H9 (cell line): ENCODE measurements at places on chromosomes 13 and 19.

DNA sequence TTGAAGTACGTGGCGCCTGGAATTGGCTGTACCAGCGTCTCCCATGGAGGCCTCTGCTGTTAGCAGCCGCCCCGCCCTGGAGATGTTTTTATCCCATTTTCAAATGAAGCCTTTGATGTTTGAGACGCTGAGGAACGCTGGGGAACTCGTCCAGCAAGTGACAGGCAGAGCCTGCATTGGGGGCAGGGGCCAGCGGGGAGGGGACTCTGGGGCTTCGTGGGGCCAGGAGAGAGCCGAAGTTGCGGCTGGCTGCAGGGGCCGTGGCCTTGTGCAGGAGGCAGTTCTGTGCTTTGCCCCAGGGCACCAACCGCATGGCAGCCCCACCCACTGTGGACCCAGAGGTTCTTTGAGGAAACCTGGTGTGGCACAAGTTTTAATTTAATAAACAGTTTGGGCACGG, 13.5 kb downstream of the SPPL2B start:
- DNase-seq: no peak

GRCh38 chr13:62158520-62158919, 742.9 kb upstream of the PCDH20 start:
- no peak for DNase-seq

- no peak for DNase-seq
These were observed 4.3 kb downstream of the ZGLP1 start for GRCh38 chr19:10305139-10305806.

DNA sequence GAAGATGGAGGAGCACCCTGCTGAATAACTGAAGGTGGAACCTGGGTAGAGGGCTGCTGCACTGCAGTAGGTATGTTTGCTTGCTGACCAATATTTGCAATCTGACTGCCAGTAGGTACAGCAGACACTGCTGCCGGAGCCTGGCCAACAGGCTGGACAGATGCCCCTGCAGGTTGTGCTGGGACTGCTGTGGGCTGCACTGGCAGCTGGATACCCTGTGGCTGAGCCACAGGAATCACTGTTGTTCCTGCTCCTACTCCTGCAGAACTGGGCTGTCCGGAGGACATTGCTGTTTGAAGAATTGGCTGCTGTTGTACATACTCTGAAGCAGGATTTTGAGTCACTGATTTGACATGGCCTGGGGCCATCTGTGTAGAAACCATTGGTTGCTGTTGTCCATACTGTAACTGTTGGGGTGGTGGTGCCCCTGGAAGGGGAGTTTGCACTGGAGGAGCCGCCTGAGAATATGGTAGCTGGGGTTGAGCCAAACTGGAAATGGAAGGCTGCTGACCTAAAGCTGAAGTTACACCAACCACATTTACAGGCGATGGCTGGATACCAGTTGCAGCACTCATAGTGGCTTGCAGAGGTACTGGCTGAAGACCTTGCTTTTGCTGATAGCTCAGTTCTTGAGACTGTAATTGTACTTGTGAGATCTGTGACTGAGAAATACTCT, 2.2 kb downstream of the TSC22D1 start:
- DNase-seq: peak; percentile 55

- DNase-seq: no peak
These were observed 76.7 kb downstream of the RASA3 start for GRCh38 chr13:114055766-114056165.

DNA sequence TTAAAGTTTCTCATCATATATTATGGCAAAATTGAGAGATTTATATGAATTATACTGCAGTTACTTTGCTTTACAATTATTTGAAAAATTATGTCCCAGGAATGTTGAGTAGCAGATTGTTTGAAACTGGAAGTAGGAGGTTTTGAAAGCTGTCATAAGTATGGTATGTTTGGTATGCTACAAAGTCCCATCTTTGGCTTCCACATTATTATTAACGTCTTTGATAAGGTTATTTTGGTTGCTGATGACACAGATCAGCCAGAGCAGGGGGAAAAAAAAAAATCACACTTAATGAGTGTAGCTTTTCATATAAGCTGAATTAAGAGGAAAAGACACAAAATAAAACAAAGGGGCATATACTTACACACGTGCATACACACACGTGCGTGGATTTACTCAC, 130.1 kb downstream of the SLITRK1 start:
- DNase-seq: no peak

DNA sequence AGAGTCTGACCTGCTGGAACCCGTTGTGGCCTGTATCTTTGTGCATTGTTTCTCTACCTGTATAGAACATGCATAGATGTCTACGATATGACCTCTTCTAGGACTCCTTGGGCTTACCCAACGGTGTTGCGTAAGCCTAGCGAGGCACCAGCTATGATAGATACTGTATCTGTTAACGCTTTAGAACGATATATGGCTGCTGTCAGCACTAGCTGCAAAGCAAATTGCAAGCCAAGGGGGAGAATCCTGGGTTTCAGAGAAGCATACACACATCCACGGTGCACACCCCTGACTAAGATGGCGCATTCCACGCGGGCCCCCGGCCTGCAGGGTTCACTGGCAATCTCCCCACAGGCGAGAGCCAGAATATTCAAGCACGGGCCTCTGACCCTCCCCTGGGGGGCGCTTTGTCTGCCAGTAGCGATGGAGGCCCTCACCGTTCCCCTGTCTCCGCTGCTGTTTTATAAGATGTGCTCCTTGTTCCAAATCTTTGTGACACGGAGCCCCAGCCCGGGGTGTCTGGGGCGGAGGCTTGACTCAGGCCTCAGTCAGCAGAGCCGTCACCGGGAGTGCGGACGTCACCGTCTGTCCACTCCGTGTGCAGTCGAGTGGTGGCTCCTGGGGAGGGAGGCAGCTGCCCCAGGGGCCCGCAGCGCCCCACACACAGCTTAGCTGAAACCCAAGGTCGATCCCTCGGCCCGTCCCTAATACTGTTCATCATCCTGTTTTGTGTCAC, 12.9 kb upstream of the RPS15 start:
- no peak for DNase-seq

- DNase-seq: no peak
These were observed 19.8 kb downstream of the STK24 start for GRCh38 chr13:98556968-98557631.

GRCh38 chr13:51539887-51540286, 44.4 kb upstream of the WDFY2 start:
- no peak for DNase-seq

DNA sequence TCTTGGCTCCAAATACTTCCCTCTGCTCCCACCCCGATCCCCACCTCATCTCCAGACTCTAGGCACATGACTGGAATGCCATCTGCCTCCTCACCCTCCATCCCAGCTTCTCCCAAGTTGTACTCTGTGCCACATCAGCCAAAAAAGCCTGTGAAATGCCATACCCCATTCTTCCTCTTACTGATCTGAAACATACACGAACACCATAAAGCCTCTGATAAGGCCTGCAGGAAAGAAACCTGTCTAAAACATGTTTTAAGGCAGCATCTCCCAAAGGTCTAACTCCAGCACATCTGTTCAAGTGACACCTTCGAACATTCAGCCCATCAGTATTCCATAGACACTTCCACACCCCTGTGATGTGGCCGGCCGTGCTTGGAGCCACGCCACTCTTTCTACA, 5.6 kb downstream of the GRIK5 start:
- DNase-seq: no peak

DNA sequence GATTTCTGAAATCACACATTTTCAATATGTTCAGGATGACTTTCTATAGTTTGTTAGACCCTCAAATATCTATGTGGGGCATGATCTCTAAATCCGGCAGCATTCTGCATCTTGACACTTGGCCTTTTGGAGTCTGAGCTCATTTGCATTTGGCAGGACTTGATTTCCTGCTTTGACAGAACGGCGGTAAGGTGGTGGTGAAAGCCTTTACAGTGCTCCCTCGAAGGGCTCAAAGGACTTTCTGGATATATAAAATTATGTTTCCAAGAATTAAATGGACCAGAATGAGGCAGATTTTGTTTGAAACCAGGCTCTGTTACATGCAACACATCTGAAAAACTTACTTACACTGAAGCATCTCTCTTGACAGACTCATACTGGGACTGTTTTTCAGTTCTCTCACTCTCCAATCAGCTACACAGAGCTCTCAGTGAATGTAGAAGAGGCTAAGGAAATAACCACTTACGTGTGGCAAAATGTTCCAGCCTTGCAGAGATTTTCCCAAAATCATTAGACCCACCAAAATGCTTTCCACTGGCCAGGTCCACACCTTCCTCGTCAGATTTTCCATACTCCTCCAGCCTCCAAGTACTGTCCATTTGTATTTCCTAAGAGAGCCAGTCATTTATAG, 207.2 kb downstream of the SPRY2 start:
- DNase-seq: no peak

GRCh38 chr13:59877933-59878332, 285.8 kb downstream of the DIAPH3 start:
- no peak for DNase-seq

- DNase-seq: no peak
These were observed 20.4 kb downstream of the DGKH start for GRCh38 chr13:42068886-42069285.

DNA sequence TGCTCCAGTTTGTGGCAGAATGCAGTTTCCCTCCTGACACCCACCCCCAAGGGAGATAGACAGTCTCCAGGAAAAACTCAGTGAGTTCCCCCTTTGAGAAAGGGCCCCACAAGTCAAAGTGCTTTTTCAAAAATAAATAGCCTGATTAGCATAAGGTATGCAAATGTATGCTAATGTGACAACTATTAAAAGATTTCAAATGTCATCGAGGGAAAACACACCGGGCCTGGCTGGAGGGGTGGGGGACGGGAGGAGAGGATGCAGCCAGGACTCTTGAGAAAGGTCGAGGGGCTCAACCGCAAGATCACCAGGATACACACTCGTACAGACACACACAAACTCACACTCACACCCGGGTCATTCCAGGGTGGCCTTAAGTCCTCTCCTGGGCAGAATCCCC, 34.3 kb upstream of the ZNRF4 start:
- DNase-seq: no peak

DNA sequence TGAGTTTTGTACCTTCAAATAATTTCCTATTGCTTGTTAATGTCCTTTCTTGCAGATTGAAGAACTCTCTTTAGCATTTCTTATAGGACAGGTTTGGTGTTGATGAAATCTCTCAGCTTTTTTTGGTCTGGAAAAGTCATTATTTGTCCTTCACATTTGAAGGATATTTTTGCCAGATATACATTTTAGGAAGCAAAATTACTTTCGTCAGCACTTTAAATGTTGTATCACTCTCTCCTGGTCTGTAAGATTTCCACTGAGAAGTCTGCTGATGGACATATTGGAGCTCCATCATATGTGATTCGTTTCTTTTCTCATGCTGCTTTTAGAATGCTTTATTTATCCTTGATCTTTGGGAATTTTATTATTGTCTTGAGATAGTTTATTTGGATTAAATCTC, 105.5 kb downstream of the TNFSF13B start:
- no peak for DNase-seq

GRCh38 chr13:109785141-109785891, 1.1 kb downstream of the IRS2 start:
- peak; percentile 42 for DNase-seq

GRCh38 chr19:50329146-50329925, at the start of gene KCNC3:
Gene KCNC3 (minus strand): TSS chr19:50329377. CDS start chr19:50329082, 295 bp downstream.
- peak; percentile 100 for DNase-seq

GRCh38 chr19:13929340-13929739, 8.9 kb downstream of the PODNL1 start:
- no peak for DNase-seq

DNA sequence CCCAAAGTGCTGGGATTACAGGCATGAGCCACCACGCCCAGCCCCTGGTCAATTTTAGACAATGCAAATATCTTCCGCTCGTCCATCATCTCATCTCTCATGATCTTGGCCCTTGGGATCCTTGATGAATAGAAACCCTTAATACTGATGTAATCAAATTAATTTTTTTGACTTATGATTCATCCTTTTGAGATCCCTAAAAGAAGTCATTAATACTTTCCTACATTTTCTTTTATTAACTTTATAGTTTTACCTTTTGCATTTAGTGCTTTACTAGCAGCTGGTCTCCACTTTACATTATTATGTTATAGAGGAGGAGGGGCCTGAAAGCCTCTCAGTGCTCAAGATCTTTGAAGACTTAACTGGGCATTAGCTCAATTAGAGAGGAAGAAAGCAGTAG, 7.7 kb upstream of the KASH5 start:
- DNase-seq: no peak

DNA sequence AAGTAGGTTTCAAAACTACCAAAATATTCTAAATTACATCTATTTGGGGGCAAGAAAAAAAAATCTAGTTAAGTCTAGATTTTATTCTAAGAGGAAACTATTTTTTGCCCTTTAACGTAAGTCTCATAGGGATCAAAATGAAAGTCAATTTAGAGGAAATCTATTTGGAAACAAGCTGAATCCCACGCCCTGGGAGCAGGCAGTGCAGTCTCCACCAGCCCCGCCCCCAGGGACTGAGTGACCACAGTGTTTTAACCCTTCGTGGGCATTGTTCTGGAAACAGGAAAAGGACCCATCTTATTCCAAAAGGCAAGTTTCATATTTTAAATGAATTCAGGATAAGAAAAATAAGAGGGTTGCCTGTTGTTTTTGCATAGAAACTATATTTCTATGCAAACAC, 209.7 kb downstream of the SPRY2 start:
- peak; percentile 38 for DNase-seq

GRCh38 chr19:3830621-3831589, 37.9 kb downstream of the ZFR2 start:
- DNase-seq: no peak

DNA sequence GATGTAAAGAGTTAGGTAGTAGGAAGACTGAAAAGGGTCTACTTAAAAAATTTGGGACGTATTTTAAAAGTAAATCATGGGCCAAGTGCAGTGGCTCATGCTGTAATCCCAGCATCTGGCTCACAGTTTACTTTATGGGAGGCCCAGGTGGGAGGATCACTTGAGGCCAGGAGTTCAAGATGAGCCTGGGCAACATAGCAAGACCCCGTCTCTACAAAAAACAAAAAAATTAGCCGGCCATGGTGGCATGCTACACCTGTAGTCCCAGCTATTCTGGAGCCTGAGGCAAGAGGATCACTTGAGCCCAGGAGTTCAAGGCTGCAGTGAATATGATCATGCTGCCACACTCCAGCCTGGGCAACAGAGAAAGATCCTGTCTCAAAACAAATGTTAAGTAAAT, 23.0 kb downstream of the UTP14C start:
- DNase-seq: no peak

GRCh38 chr19:23318143-23318542, 67.9 kb upstream of the ZNF724 start:
- DNase-seq: no peak

DNA sequence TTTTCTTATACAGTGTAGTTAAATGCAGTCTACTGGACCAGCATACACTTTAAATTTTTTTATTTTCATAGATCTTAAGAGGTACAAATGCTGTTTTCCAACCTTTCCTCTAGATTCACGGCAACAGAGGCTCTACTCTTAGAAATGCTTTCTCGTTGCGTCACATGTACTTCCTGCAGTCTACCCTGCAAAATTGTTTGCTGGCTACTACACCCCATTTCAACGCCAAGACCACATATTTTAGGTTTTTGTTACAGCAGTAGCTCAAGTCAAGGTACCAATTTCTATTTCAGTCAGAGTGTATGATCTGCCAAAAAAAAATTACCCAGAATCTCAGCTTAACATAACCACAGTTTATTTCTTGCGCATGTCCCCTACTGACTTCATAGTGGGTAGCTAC, 94.1 kb downstream of the TNFSF13B start:
- DNase-seq: no peak

GRCh38 chr19:53192771-53193534, at the start of gene ZNF665:
Gene ZNF665 (minus strand): TSS chr19:53193358. CDS start chr19:53182898, 10,460 bp downstream.
- DNase-seq: peak; percentile 92
